ENCODE measurements at places on chromosomes 3 and 15.
A peak's percentile ranks its signal among the peaks of the same experiment; 100 is the strongest.

GRCh38 chr3:121661376-121661775 is 673 bp upstream of the HCLS1 start:
- no peak for DNase-seq

DNA sequence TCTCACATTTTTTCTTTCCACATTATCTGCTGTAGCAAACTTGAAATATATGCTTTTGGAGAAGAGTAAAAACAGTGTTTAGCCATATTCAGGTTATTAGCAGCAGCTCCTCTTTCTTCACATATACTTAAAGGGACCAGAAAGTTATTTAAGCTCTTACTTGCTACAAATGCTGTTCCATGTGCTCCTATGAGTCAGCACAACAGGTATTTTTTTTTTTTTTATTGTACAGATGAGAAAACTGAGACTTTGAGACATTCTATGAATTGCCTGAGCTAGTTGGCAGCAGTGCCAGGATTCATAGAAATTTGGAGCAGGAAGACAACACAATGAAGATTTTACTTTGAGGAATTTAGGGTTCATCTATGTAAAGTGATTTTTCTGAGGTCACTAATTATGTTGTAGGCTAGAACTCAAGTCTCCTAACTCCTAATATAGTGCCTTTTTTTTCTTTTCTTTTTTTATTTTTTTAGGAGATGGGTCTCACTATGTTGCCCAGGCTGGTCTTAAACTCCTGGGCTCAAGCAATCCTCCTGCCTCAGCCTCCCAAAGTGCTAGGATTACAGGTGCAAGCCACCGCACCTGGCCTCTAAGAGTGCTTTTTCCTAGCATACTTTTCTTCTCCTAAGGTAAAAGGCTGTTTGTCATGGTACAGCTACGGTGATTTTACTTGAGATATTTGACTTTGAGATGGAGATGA is 23.6 kb downstream of the SETD5 start:
- no peak for DNase-seq

- no peak for DNase-seq
These were observed 13.1 kb downstream of the MME start for GRCh38 chr3:155093261-155093660.

GRCh38 chr15:101111570-101112262 is 140.1 kb downstream of the CHSY1 start:
- no peak for DNase-seq

DNA sequence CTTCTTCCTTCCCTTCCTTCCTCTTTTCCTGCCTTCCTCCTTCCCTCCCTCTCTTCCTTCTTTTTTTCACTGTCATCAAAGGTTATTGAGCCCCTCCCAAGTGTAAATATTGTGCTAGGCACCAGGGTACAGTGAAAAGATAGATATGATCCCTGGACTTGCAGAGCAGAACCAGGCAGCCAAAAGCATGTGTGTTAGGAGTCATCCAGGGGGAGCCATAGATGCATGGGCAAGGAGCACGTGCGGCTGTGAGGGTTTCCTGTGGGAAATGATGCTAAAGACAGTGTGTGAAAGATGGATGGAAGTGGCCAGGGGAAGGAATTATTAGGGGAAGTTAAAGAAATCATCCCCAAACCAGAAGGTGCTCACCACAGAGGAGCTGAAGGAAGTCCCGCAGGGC is 65.2 kb downstream of the NR2F2 start:
- DNase-seq, result no peak

DNA sequence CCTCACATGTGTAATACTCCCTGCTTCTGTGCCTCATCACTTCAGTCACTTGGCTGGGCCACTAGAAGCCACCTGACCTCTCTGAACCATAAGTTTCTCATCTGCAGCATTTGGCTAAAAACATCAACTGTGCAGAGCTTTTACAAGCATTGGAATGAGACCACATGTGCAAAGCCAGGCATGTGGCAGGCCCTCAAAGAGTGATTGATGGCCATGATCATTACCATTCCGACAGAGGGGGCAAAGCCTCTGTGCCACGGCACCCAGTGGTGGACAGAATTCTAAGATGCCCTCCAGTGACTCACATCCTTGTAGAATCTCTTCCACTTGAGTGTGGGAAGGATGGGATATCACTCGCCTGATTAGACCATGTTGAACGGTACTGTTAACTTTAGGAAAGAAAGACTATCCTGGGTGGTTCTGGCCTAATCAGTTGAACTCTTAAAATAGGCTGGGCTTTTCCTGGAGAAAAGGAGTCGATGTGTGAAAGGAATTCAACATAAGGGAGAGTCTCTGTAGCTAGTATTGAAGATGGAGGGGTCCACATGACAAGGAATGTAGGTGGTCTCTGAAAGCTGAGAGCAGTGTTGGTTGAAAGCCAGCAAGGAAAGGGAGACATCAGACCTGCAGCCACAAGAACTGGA is 13.5 kb downstream of the CDCP1 start:
- DNase-seq, result no peak

DNA sequence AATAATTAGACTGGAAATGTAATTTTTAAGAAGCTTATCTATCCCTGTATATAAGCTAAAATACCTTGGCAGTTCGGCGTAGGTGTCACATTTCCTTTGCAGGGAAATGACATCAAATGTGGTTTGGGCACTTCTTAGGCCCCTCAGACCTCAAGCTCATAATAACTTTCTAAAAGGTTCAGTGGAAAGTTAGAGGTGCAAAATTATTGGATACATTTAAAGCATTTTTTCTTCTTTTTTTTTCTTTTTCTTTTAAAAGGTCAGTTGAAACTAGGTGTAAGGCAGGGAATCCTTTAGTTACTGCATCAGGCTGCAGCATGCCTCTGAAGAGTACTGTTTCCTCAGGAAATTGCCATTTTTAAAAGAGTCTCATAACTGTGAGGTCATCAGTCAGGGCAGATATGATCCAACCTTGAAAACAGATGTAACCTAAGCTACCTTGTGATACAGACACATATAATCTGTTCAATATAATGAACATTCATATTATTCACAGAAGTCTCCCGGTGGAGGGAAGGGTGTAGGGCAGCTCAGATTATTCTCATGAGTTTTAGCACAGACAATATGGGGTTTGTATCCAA is 4.8 kb downstream of the SACM1L start:
- no peak for DNase-seq

DNA sequence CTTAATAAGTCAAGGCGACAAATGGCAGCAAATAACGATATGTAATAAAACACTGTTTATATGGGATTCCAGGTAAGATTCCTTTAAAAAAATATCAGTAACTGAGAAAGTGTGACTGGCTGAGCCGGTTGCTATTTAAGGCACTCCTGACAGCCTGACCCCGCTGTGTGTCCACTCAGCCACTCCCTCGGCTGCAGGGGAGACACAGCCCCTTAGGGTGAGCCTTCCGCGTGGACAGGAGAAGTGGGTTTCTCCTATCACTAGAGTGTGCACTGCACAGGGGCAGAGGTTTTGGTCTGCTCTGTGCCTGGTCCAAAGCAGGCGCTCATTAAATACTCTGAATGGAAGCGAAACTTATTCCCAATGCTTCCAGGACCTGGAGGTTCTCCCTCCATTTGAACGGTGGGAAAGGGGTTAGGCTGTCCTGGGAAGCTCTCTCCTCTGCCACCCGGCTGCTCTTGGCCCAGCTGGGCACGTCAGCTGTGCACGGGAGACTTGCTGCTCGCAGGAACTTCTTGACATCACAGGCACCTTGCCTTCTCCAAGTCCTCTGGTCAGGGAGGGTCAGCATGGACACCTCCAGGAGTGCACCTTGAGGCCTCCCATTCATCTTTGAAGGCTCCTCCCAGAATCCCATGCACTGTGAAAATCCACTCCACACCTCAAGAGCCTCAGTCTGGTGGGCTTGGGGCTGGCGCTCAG is 43.3 kb upstream of the SLCO2A1 start:
- no peak for DNase-seq

DNA sequence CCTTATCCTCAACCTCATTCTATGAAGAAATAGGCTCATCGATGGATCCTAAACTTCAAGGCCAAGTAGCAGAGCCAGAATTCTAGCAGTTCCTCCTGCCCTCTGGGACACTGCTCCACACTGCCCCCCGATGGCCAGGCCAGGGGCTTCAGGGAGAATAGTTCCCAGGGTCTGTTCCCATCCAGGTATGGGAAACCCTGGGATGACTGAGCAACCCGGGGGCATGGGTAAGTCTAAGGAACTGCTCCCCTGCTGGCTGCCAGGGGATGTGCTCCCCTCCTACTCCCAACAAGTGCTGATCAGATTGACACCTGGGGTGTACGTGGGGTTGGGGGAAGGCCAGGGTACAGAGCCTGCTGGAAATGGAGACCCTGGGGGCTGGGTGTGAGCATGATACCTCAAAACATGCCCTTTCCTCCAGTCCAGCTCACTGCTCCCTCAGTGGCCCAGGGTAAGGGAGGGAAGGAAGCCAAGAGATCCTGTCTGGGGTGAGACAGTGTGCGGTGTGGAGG is 7.6 kb downstream of the ULK3 start:
- DNase-seq, result peak; percentile 49

- DNase-seq, result no peak
These were observed 93.3 kb downstream of the CLASP2 start for GRCh38 chr3:33624756-33625155.

- no peak for DNase-seq
These were observed 285.1 kb upstream of the CCDC54 start for GRCh38 chr3:107092121-107092520.

DNA sequence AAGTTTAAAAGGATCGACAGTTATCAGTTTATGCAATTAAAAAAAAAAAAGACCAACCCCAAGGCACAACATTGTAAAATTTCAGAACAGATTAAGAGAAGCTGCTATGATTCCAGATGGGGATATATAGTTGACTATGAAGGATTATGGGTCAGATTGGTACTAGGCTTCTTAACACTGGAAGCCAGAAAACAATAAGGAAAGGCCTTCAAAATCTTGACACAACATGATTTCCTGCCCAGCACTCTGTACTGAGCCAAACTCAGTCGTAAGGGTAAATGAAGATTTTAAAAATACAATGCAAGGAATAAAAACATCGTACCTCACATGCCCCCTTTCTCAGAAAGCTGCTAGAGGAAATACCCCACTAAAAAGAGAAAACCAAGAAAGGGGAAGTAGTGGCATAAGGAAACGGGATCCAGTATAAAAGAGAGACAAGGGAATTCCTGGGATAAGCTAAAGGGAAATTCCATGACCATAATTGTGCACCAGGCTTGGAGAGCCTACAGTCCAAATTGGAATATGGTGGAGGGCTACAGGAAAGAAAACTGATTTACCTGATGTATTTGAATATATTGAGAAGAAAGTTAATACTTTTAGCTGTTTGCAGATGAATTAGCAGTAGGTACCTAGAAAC is 27.9 kb downstream of the PIAS1 start:
- DNase-seq, result no peak

DNA sequence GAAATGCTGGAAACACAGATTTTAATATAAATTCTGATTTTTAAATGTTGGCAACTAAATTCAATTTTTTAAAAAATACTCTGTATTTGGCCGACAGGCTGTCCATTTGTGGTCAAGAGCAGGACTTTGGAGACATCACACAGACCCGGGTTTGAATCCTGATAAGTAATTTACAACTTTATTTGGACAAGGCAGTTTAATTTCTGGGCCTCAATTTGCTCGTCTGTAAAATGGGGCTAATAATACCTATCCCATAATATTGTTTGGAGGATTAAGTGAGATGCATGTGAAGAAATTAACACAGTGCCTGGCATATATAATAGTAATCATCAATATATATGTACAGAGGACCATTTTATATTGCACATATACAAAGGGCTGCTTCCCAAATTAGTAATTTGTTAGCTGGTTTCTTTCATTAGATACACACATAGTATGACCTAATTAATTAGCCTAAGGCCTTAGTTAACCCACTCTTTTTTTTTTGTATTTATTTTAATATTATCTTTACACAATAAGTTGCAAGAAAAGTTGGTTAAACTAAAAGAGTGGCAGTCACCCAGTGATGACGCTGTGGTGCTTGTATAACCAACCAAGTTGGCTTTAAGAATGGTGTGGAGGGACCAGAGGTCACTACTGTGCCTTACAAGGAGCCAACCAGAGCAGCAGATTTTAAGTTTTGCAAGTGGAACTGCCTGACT is 665 bp downstream of the PIGB start:
- DNase-seq, result no peak

- DNase-seq, result no peak
These were observed 38.9 kb downstream of the ZNF710 start for GRCh38 chr15:90039996-90040395.

DNA sequence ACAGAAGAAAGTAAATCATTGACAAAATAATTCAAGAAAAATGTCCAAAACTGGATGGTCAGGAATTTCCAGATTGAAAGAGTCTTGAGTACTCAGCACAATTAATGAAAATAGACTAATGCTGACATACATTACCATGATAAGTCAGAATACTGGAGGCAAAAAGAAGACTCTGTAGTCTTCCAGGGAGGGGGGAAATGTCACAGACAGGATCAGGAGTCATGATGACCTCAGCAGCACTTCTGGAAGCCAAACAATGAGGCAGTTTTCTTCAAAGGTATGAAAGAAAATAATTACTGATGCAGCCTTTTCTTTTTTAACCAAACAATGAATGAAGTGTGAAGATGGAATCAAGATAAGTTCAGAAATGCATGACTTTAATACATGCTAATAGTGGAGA is 30.1 kb upstream of the SLC22A13 start:
- no peak for DNase-seq

- DNase-seq, result no peak
These were observed 27.6 kb downstream of the CPOX start for GRCh38 chr3:98565843-98566242.

DNA sequence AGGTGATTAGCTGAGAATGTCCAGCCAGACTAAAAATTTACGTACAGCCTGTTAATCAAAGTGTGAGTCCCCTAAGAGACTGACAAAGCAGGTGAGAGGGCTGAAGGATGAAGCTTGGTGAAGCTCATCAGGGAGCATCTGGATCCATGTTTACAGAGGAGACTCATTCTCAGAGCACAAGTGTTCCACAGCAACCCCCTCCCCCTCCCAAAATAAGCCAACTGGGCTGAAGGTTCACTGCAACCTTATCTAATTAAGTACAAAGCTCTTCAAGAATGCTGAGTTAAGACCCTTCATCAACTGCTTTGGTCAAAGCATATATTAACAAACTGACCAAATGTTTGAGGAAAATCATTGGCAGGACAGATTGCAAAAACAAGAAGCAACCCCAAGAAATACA is 262.6 kb upstream of the ZNF385D start:
- no peak for DNase-seq

DNA sequence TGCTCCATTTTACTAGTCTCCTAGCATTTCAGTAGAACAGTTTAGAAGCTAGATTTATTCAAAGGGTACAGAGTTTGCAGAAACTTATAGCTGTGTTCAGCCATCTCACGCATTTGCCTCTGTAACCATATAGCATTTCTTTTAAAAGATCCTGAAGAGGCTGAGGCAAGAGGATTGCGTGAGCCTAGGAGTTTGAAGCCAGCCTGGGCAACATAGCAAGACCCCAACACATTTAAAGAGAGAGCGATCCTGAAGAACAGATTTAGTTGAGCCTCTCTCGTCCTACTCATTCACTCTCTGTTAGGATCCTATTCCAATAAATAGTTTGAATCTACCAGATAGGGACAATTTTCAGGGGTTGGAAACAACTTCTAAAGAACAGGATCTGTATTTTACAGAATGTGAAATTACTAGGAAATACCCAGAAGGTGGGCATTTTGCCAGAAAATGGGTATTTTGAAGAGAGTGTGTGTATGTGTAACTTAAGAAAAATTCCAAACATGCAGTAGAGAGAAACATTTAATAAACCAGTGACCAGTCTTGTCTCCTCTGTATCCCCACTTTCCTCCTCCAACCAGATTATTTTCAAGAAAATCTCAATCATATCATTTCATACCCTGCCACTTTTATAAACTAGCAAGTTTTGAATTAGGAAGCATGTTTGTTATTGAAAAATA is 4.5 kb downstream of the EIF3J start:
- no peak for DNase-seq

- no peak for DNase-seq
These were observed 50.8 kb upstream of the PRR23E start for GRCh38 chr3:127141921-127142730.

- no peak for DNase-seq
These were observed 62.1 kb upstream of the SPRED1 start for GRCh38 chr15:38190501-38190900.

Measured in heart right ventricle (tissue), 16 donors.